ENCODE measurements at places on chromosomes 4 and X.

GRCh38 chr4:35500812-35501211, 743.5 kb downstream of the ARAP2 start:
- DNase-seq, result no peak

- no peak for DNase-seq
Measured at GRCh38 chr4:62288808-62289541, 1088.8 kb downstream of the ADGRL3 start.

- DNase-seq, result peak; percentile 75
Measured at GRCh38 chrX:72131317-72132294, at the start of gene RTL5. RTL5 (minus strand) TSS chrX:72131915.

DNA sequence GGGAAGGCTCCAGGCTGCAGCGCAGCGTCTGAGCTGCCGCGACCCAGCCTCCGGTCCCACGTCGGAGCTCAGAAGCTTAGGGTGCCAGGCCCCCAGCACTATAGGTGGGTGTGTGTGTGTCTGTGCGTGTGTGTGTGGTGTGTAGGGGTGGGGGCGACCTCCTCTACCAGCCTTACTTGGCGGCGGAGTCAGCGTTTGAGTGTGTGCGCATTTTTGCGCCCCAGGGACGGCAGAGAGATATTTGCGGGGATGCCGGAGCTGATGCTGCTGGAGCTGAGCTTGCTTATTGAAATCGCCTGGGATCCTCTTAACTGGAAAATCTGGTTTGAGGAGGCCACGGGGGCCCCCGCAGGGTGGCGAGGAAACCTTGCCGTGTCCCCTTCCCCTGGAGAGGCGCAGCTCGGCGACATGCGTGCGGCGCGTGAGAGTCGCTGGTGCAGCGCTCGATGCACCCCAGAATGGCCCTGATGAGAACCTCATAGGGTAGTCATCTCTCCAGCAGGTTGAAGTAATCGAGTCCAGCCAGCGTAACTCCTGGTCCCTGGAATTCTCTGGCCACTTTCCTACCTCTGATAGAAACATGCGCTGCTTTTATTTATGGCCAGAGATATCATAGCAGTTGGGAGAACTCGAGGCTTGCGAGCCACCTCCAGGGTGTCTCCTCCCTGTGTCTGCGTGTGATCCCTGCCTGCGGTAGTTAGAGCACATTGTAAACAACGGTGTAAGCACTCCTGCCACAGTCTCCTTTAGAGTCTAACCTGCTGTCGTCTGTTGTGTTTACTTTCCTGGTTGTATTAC, 2.7 kb downstream of the ADGRL3 start:
- DNase-seq, result no peak

GRCh38 chr4:80484712-80485111, 149.2 kb downstream of the CFAP299 start:
- no peak for DNase-seq

GRCh38 chr4:120004054-120004453, 62.6 kb downstream of the MAD2L1 start:
- DNase-seq, result no peak

- DNase-seq, result no peak
Measured at GRCh38 chr4:158644356-158644755, 27.3 kb downstream of the C4orf46 start.

DNA sequence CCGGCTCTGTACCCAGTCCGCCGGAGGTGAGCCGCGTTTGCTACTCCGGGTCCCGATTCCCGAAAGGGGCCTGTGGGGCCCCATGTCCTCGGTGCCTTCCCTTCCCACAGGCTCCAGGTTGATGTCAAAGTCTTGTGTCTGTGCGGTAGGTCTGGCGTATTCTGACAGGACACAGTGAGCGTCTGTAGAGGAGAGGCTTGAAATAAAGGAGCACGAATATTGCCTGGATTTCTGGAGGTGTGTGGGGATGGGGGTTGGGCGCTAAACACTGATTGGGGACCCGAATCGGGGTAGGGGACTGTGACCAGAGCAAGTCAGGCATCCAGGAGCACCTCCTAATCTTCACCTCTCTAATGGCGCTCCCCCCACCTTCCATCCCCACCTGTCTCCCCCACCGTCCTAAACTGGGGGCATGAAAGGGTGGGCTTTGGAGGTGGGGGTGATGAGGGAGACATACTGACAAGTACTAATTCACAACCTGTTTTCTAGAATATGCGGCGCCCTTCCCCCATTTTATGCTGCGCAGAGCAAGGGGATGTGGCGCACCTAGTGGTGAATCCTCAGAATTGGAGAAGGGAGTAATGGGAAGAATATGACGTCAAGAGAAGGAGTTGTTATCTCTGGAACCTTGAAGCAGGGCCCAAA, 855 bp downstream of the GPRASP2 start:
- DNase-seq, result no peak

DNA sequence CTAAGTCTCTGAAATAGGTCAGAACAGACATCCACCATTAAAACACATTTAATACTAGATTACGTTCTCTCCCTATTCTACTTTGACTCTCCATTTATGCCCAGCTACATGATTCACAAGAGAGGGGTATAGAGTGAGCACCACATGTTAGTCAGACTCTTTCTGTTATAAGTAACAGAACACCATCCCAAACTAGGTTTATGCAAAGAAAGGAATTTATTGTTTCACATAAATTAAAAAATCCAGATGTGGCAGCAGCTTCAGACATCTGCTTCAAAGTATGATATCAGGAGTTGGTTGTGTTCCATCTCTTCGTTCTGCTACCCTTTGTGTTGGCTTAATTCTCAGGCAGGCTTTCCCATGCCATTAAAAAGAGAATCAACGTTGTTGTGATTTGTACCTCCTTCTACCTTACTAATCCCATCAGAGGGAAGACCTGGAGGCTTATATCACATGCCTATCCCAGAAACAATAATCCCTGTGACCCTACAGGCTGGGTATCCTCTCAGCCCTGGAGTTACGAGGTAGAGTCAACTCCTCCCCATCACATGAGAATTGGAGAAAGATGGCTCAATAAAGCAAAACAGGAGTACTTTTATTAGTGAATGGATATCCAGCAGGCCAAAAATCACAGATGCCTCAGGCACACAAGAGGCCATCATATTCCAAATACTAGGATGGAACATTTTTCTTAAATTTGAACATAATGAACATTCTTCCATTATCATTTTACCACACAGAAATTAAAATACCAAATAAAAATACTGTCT, 163.2 kb downstream of the SLC7A11 start:
- no peak for DNase-seq

DNA sequence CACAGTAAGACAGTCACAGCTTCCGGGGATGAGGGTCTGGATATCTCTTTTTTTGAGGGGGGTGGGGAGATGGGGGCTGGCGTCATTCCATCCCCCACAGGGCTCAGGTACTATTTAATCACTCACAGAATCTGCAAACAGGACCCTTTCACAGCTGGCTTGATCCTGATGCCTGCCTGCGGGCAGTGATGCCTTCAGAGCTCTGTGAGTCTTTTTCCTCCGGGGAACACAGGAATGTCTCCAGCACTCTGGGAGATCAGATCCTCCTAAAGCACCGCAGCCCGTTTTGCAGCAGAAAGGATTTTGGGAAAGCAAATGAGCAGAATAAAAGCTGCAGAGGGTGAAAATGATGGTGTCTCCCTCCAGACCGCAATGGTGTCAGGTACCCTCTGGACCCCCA, 13.2 kb upstream of the SHOX start:
- no peak for DNase-seq

DNA sequence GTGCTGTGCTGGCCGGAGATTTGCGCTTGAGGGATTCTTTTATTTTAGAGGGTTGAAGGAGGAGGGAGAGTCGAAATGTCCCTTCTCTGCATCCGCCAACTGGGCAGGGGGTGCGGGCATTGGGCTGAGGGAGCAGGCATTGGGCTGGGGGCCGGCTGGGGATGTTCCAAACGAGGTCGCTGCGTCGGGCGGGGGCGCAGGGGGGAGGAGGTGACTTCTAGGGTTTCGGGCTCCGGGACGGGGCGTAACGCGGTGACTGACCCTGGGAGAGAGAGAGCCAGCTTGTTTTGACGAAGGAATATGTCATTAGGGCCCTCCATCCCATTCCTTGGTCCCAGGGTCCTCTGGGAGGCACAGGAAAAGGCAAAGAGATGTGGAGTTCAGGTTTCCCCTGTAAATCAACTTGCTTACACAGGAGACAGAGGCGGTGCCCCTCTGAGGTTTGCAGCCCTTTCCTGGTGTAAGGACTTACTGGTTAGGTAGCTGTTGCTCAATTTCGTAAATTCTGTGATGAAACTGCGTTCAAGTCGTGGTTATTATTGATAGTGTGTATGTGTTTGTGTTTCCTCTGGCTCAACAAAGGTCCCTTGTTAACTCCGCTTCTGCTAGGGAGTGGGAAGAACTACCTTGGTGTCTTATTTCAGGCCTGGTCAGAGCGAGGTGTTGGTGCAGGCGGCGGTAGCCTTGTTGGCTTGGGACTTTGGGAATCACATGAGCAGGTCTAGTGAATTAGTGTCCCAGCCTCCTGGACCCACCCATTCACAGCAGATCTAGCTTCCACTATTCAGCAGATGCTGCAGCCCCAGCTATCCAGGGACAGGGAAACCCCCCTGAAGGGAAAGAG, 716 bp downstream of the FHIP1A start:
- DNase-seq, result peak; percentile 23

GRCh38 chr4:75723163-75724065, 963 bp upstream of the USO1 start:
- DNase-seq, result no peak

GRCh38 chr4:108965016-108965415, 202.2 kb upstream of the ETNPPL start:
- no peak for DNase-seq

DNA sequence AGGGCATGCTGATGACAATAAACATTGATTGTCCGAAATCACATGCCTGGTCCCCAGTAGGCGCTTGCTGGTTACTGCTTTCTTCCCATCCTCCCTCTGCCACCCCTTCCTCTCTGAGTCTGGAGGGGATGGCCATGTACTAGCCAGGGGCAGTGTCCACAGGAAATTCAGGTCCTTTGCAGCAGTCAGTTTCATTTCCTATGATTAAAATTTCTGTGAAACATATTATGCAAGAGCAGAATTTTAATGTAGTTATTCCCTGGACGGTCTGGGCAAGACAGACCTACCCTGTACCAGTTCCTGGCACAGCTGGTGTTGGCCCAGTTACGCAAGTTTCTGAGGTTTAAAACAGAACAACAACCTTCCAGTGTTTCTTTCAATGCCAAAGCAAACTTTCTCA, 28.2 kb upstream of the TLR2 start:
- DNase-seq, result no peak

- DNase-seq, result no peak
Measured at GRCh38 chr4:138598226-138598625, 356.1 kb upstream of the SLC7A11 start.

DNA sequence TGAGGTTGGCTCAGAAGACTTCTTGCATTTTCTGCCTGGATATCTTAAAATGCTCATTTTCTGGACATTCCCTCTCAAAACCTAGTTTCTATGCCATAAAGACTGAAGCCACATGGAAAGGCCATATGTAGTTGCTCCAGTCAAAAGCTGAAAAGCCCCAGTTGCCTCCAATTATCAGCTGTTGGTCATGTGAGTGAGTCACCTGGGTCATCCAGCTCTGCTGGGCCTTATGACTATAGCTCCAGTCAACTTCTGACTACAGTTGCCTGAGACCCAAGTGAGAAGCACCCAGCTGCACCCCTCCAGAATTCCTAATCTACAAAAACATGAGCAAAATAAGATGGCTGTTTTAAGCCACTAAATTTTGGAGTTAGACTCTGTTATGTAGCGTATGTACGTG, 41.9 kb downstream of the HELQ start:
- no peak for DNase-seq

GRCh38 chrX:98795636-98796035, 1614.4 kb downstream of the PCDH19 start:
- no peak for DNase-seq

- no peak for DNase-seq
Measured at GRCh38 chrX:69131886-69132285, 33.4 kb downstream of the PJA1 start.

- no peak for DNase-seq
Measured at GRCh38 chrX:24668111-24668510, 21.0 kb upstream of the PCYT1B start.

DNA sequence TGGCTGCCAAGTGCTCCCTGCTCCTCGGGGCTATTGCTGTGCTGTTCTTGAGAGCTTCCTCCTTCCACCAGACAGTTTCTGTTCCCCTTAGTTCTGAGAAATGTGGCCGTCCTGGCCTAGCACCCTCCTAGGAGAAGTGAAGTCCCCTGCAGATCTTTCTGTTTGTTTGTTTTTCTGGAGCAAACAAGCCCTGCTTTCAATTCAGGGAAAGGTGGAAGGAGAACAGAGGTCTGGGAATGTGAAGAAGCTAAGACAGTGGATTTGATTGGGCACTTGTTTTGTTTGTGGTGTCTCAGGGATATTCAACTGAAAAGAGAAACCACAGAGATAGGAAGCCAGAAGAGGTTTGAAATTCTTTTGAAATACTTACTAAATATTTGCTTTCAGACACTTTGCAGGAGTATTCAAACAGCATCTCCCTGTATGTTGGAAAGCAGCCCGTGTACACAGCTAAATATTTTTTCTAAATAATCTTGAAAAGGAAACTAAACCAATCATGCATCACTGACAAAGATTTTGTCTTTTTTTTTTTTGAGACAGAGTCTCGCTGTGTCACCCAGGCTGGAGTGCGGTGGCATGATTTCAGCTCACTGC, 36.5 kb upstream of the PPM1K start:
- no peak for DNase-seq

DNA sequence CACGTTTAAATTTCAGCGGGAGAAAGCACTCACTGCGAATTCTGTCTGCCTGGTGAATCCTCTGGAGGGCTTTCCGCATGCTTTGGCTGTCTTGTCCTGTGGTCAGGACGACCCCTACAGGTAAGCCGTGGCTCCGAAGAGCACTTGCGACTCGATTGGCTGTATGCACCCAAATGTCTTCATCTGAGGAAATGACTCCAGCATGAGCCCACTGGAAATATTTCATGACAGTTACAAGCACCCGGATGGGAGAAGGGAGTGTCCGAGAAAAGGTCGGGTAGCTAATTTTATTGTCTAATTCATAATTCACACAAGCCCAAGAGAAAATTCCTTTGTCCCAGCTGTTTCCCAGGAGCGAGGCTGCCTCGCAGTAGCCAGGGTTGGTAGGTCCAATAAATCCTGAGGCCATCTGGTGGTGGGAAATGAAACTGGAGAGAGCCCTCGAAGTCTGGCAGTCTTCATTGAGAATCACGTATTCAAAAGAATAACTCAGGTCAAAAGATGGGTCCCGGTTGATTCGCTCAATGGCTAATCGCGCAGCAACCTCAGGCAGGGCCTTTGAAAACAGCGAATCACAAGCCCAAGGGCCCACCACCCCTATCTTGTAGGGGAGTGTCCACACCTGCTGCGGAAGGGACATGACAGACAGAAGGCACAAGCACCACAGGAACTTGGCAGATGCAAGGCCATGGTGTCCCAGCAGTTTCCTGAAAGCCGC, 6.6 kb downstream of the GUCY2F start:
- DNase-seq, result peak; percentile 14
